ENCODE measurements at places on chromosomes 1 and 21.

- no peak for DNase-seq
Observed at GRCh38 chr1:43773821-43774220, 66.5 kb downstream of the ST3GAL3 start.

DNA sequence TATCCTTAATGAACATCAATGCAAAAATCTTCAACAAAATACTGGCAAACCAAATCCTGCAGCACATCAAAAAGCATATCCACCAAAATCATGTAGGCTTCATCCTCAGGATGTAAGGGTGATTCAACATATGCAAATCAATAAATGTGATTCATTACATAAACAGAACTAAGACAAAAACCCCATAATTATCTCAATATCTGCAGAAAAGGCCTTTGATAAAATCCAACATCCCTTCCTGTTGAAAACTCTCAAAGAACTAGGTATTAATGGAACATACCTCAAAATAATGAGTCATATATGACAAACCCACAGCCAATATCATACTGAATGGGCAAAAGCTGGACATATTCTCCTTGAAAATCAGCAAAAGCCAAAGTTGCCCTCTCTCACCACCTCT lies 54.6 kb upstream of the DEPDC1 start:
- DNase-seq, result no peak

- no peak for DNase-seq
Observed at GRCh38 chr1:160741092-160741501, 2.0 kb downstream of the SLAMF7 start.

DNA sequence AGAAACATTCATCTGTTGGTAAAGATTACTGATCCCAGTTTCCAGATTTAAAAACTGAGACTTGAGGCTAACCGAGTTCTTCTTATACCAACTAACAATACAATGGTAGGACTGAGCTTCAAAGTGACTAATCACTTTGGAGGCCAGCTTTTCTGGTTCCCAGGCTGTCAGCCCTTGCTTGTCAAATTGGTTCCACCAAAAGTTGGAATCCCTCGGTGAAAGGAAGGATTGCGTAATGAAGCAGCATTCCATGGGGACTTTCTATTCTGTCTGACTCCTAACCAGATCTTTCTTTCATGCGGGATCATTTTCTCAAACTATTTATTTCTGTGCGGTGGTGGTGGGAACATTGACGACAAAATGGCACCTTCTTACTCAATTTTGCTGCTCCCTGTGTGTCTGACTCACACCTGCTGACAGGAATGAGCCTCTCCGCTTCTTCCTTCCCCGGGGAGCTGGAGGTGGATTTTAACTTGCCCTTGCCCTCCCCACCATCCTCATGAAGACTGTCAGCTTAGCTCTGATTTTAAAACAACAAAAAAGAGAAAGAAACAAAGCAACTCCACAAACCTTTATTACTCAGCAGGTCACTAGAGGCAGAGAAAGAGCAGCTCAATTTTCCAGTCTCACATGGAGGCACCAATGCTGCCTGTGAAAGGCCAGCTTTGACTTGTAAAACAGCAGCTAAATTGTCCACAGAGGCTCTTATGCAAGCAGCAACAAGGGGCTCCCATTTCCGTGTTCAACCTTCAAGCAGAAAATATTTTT lies 32.9 kb upstream of the RASAL2 start:
- DNase-seq, result no peak

DNA sequence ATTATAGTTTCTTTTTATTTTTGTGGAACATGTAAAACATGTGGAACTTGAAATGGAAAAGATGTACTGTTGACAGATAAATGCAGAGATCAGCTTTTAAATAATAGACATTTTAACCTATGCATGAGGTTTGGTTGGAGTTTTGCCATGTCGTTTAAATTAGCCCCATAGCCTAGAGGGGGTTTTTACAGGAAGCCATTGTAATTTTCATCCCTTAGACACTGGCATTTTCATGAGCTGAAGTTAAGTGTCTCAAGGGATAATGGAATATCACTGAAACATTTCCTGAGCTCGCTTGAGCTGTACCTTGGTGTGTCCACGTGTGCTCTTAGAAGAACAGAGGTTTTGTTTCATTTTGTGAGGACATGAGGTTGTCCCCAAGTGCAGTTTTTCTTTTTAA lies 54.2 kb downstream of the HMCN1 start:
- no peak for DNase-seq

DNA sequence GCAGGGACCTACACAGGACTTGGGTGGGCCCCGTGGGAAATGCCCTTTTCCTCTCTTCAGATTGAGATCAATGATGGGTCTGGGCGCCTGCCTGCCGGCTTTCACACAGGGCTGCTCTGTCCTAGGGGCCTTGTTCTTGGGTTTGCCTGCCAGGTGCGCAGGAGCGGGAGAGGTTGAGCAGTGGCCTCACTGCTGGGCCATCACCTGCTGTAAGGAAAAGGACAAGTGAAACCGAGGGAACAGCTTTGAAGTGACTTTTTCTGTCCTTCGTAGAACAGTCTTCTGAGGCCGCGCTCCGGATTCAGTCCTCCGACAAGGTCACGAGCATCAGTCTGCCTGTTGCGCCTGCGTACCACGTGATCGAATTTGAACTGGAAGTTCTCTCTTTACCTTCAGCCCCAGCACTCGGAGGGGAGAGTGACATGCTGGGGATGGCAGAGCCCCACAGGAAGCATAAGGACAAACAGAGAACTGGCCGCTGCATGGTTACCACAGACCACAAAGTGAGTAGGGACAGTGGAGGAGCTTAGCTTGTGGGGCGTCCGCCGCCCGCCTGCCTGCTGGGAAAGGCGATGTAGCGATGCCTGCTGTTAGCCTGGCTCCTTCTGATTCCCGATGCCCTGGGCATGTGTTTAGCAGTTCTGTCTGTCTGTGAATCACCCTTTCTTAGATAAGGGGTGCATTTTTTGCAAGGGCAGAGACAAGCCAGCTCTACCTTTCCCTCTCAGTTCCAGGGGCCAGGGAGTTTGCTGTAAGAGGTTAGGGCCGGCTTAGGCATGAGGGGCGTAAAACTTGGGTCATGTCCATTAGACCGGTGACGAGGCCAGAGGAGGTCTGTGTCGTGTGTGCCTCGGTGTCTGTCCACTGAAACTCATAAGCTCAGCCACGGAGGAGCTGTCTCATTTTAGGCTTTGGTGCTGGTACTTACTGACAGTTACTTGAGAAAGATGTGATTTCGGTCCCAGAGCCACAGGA lies 19.5 kb upstream of the PWP2 start:
- DNase-seq, result no peak

DNA sequence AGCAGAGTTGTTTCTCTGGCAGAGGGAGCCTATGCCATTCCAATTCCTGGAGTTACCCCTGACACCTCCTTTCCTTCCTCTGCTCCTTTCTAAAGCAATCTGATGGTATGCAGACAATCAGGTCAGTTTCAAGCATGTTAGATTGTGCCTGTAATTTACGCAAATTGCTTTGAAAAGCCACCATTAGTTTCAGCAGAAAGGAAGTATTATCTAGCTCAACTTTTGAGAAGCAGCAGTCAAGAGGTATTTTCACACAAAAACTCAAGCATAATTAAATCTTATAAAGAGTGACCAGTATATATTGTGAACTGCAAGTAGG lies 2.2 kb downstream of the ERRFI1 start:
- DNase-seq, result no peak

DNA sequence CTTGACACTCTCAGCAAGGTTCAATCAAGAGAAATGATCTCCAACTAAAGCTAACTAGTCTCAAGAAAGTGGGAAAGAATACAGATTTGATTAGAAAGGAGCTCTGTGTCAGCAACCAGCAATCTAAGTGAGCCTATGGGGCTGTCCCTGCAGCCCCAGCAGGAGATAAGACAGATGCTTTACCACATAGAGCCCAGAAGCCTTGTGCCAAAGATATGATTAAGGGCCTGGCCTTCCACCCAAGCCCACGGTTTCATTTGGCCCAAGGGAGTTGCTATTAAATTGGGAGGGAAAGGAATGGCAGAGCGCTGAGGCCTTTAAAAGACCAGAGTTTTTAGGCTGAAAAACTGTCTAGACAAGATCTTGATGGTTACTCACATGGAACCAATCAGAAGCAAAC lies 74.8 kb downstream of the HLCS start:
- DNase-seq, result no peak

DNA sequence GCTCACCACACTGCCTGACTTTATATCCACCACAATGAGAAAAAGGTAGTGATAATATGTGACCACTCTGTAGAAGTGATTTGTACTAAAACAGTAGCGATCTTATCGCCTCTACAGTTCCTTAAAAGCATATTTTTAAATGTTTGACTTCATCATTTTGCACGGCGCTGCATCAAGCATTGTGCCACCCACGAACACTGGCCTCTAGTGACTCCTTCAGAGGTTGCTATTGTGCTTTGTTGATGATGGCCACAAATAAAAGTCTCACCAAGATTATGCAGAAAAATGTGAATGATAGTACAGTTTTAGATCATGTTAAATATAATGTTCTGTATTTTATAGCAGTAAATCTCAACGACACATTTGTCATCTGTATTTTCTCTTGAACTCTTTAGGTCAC lies 186.5 kb upstream of the NCAM2 start:
- no peak for DNase-seq

GRCh38 chr1:48552903-48553606 lies 81.1 kb upstream of the SPATA6 start:
- DNase-seq, result no peak

GRCh38 chr1:232327899-232328298 lies 302.0 kb downstream of the SIPA1L2 start:
- no peak for DNase-seq

- no peak for DNase-seq
Observed at GRCh38 chr1:221631556-221631955, 110.3 kb downstream of the DUSP10 start.

DNA sequence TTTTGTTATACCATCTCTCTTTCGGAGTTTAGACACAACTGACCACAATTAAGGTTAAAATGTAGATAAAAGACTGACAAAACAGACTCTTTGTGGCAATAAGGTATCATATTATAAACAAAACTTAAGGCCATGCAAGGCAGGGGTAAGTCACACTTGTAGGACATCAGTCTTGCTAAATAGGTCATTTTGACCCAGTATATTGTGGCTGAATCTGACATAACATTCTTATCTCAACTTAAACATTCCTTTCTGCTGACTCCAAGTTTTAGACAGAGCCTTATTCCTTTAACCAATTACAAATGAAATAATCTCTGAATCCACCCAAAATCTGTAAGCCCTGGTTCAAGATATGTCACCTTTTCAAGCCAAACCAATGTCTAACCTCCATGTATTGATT lies 733.4 kb upstream of the B3GALT2 start:
- DNase-seq, result no peak

GRCh38 chr1:202023001-202023433 lies 12.6 kb downstream of the ELF3 start:
- no peak for DNase-seq

GRCh38 chr1:182877842-182878241 lies 38.7 kb downstream of the DHX9 start:
- DNase-seq, result no peak

DNA sequence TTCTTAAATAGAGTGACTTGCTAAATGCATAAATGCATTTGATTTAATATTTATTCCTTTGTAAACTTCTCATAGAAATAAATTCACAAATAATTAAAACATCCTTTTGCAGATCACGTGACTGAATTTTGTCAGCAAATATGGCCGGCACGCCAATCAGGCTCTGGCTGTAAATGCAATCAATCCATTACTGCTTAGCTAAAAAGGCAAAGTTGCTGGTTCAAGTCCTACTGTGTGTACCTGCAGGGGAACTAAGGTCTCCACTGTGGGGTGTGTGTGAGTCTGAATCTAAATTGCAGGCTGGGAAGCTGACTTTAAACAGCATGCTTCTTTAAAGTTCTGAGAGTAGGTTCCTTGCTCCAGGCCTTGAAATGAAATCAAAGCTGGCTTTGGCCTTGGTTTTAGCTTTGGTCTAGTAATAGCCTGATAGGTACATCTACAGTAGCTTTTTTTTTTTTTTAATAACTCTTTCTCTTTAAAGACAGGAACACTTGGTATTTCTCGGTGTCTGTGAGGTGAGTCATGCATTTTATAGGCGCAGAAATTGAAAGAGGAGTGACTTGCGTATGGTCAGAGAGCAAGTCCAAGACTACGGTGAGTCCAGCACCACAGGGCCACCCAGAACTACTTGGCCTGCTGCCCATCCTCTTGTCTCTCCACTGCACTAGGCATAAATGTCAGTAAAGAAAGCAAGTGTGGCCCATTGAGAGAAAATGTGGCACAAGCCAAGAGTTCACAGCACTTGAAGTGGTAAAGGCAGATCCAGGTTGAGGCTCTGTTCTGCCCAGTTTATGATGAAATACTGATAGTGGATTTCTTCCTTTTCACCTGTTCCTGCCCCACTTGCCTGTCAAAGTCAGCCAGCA lies 36.2 kb upstream of the LYST start:
- no peak for DNase-seq

GRCh38 chr1:104636581-104636980 lies 886.9 kb downstream of the AMY1C start:
- DNase-seq, result no peak

GRCh38 chr1:153578936-153579335 lies 13.3 kb upstream of the S100A2 start:
- no peak for DNase-seq

- DNase-seq, result no peak
Observed at GRCh38 chr1:38175121-38175520, 128.5 kb upstream of the POU3F1 start.

DNA sequence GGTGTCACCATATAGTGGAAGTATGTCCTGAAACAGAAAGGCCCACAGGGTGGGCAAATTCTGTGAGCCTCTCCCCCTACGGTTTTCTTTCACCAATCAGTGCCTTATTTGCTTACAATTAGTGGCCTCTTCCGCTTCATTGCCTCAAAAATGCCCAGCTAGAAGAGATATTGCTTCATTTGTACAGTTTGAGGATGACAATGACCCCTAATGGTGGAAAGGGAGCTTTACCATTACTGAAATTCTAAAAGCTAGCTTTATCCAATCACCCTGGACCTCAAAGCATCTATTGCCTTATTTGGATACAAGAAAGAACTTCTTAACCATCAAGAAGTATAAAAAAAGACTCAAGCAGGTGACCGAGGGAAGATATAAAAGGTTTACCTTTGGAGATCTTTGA lies 49.6 kb downstream of the LRRC71 start:
- DNase-seq, result no peak

DNA sequence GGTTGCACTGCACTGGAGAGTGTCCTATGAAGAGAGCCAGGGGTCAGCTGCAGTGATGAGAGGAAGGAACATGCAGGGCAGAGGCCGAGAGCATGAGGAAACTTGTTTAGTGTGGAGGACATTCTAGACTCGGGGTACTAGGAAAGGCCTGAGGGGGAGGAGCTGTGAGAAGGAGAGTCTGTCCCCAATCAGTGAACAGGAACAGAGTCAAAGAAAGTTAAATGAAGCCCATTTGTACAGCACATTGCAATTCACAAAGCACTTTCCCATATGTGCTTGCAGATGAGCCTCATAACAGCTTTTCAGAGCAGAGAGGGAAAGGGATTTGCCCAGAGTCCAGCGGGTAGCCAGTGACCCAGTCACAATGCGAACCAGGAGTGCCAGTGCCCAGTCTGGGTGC lies 83.4 kb downstream of the NAV1 start:
- DNase-seq, result no peak

DNA sequence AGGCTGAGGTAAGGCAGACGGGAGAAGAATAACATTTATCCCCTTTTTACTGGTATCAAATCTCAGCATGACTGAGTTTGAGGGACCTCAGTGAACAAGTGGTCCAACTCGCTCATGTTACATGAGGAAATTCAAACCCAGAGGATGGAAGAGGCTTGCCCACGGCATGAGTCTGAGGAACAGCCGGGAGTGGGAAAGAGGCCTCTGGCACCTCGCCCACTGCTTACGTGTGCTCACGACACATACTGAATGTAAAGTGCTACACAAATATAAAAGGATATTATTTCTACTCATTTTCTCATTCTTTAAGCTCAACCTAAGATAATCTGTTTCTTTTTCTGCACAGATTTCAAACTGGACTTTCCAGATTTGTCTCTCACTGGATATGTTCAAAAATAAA lies 14.7 kb downstream of the BEND5 start:
- DNase-seq, result no peak
